ENCODE measurements at places on chromosomes 3 and 15.
A peak's percentile ranks its signal among the peaks of the same experiment; 100 is the strongest.

GRCh38 chr3:114060906-114061655 lies 4.5 kb downstream of the QTRT2 start:
- H3K27me3 ChIP-seq = no peaks in the 10 kb centered on the region
- peaks cover 28% of the 10 kb centered on the region for H3K4me1 ChIP-seq
- peaks cover 40% of the 10 kb centered on the region for H3K36me3 ChIP-seq
- H3K4me3 ChIP-seq = no peak overlapping the region
- H3K27ac ChIP-seq = no peak overlapping the region

GRCh38 chr3:49352890-49353421 lies 5.2 kb downstream of the GPX1 start:
- no peak for DNase-seq
- peaks cover 28% of the 10 kb centered on the region for H3K36me3 ChIP-seq
- H3K27me3 ChIP-seq = no peaks in the 10 kb centered on the region
- H3K4me3 ChIP-seq = peak overlapping the region; percentile 3

GRCh38 chr3:194399874-194400411 lies 877 bp upstream of the GP5 start:
- peaks cover 30% of the 10 kb centered on the region for H3K27me3 ChIP-seq
- H3K36me3 ChIP-seq = peaks cover 3% of the 10 kb centered on the region
- H3K4me3 ChIP-seq = no peak overlapping the region

DNA sequence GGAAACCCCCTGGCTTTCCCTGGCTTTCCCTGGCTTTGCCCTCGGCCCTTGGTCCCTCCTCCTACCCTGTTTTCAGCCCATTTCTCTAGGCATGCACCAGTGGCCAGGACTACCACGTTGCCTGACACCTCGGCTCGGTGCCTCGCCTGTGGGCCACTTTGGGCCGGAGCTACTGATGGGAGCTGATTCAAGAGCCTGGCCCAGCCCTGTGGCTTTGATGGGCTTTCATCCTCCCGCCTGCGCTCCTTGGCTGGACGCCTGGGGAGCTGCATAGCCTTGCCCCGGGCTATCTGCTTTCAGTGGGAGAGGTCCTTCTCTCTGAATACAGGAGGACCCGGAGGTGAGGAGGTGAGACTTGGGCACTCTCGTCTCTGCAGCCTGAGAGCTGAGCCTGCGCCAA lies 192.7 kb upstream of the HES1 start:
- DNase-seq = no peak
- no peaks in the 10 kb centered on the region for H3K4me1 ChIP-seq
- H3K27me3 ChIP-seq = peaks cover 38% of the 10 kb centered on the region
- no peaks in the 10 kb centered on the region for H3K36me3 ChIP-seq

DNA sequence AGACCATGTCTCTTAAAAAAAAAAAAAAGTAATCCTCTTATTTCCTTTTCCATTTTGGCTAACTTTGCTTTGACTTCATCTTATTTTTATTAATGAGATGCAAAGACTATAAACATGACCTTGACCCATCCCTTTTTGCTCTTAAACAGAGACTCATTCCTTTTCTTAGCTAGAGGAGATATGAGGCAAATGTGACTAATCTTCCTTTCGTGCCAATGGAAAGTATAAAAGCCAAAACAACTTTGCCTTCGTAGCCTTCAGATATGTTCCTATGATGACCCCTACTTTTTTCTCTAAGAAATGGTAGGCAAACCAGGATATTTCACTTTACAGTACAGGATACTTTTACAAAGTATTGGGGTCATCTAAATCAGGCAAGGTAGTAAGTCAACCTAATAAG lies 36.9 kb upstream of the GOLGB1 start:
- H3K27me3 ChIP-seq = no peaks in the 10 kb centered on the region
- H3K27ac ChIP-seq = peak overlapping the region; percentile 38
- DNase-seq = no peak
- peaks cover 25% of the 10 kb centered on the region for H3K4me1 ChIP-seq
- peaks cover 75% of the 10 kb centered on the region for H3K36me3 ChIP-seq
- no peak overlapping the region for H3K4me3 ChIP-seq

DNA sequence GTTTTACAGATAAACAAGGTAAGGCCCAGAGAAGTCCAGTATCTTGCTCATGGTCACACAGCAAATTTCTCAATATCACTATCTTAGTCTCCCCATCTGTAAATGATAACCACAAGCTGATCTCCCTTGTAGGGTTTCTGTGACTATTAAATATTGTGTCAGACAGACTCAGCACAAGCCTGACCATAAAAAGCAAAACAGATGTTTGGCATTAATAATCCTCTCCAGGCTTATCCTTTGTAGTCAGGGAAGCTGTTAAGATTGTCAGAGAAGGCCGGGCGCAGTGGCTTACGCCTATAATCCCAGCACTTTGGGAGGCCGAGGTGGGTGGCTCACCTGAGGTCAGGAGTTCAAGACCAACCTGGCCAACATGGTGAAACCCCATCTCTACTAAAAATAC lies 173.2 kb upstream of the PRICKLE2 start:
- H3K27ac ChIP-seq = no peak overlapping the region
- DNase-seq = no peak
- H3K27me3 ChIP-seq = no peaks in the 10 kb centered on the region
- H3K4me3 ChIP-seq = no peak overlapping the region

DNA sequence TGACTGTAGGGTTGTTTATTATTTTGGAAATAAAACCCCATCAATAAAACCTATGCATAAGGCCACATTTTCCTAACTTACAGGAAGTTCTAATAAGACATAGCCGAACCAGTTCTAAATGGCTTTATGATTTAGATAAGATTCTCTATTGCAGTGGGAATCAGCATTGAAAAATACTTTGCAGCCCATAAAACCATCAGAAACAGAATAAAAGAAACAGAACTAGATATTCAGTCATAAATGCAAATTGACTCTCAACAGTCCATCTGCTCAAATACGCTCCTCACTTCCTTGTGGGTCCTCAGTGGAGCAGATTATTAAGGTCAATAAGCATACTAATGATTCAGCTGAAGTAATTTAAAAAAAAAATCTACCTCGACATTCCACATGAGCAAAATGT lies 8.8 kb downstream of the SATB1 start:
- DNase-seq = no peak
- no peaks in the 10 kb centered on the region for H3K27me3 ChIP-seq
- H3K27ac ChIP-seq = no peak overlapping the region
- no peak overlapping the region for H3K4me3 ChIP-seq
- H3K4me1 ChIP-seq = peaks cover 4% of the 10 kb centered on the region

GRCh38 chr3:5122030-5122740 lies at the start of gene ARL8B:
TSS of gene ARL8B (plus strand) at chr3:5122292. CDS start at chr3:5122466, 174 bp downstream.
- H3K27ac ChIP-seq = peak within 1 kb of the TSS; percentile 99
- H3K36me3 ChIP-seq = peaks cover 12% of the 10 kb centered on the region
- no peaks in the 10 kb centered on the region for H3K27me3 ChIP-seq
- H3K4me1 ChIP-seq = peaks cover 17% of the 10 kb centered on the region
- peak within 1 kb of the TSS; percentile 91 for H3K4me3 ChIP-seq
- peak; percentile 90 for DNase-seq

DNA sequence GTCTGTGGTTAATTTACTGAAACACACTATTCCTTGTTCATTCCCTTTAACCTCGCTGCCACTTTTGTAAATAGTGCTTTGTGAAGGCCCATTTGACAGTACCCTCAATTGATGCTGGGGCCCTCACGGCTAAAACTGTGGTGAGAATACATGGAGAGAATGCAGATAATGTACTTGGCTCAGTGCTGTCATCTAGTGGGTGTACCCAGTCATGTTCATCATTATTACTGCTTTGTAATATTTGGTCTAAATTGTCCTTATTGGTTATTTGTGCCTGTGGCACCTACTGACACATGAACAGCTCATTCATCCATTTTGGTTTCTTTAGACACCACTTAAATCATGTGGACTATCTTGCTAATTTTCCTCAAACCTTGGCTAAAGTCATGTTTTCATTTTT lies 543.6 kb downstream of the EDEM1 start:
- no peak overlapping the region for H3K4me3 ChIP-seq
- H3K36me3 ChIP-seq = no peaks in the 10 kb centered on the region
- no peaks in the 10 kb centered on the region for H3K27me3 ChIP-seq
- H3K4me1 ChIP-seq = no peaks in the 10 kb centered on the region

GRCh38 chr3:122356402-122356801 lies 26.6 kb downstream of the MIX23 start:
- H3K36me3 ChIP-seq = peaks cover 13% of the 10 kb centered on the region
- no peaks in the 10 kb centered on the region for H3K4me1 ChIP-seq
- DNase-seq = peak; percentile 32
- H3K4me3 ChIP-seq = no peak overlapping the region
- no peak overlapping the region for H3K27ac ChIP-seq
- no peaks in the 10 kb centered on the region for H3K27me3 ChIP-seq

GRCh38 chr3:193836511-193836910 lies 243.5 kb downstream of the OPA1 start:
- H3K27me3 ChIP-seq = no peaks in the 10 kb centered on the region
- DNase-seq = no peak
- H3K27ac ChIP-seq = no peak overlapping the region
- H3K4me3 ChIP-seq = no peak overlapping the region

DNA sequence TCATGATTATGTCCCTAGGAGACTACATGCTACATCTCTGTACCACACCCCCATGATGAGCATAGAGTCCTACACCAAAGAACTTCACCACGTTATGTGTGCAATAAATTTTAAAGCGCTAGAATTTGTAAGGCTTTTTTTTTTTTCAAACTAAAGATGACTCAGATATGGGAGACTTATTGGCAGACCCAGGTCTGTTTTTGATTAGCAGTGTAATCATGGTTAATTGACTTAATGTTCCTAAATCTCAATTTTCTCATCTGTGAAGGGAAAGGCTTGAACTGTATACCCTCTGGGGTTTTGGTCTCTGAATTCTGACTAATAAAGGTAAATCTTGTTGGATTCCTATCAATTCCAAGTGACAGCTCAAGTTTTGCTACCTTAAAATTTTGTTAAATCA lies 26.4 kb downstream of the ABI3BP start:
- H3K27ac ChIP-seq = no peak overlapping the region
- no peak for DNase-seq
- no peaks in the 10 kb centered on the region for H3K27me3 ChIP-seq
- H3K36me3 ChIP-seq = no peaks in the 10 kb centered on the region

- no peaks in the 10 kb centered on the region for H3K4me1 ChIP-seq
- H3K4me3 ChIP-seq = no peak overlapping the region
- H3K27me3 ChIP-seq = no peaks in the 10 kb centered on the region
- DNase-seq = no peak
Observed at GRCh38 chr3:25292595-25292994, 135.5 kb upstream of the RARB start.

DNA sequence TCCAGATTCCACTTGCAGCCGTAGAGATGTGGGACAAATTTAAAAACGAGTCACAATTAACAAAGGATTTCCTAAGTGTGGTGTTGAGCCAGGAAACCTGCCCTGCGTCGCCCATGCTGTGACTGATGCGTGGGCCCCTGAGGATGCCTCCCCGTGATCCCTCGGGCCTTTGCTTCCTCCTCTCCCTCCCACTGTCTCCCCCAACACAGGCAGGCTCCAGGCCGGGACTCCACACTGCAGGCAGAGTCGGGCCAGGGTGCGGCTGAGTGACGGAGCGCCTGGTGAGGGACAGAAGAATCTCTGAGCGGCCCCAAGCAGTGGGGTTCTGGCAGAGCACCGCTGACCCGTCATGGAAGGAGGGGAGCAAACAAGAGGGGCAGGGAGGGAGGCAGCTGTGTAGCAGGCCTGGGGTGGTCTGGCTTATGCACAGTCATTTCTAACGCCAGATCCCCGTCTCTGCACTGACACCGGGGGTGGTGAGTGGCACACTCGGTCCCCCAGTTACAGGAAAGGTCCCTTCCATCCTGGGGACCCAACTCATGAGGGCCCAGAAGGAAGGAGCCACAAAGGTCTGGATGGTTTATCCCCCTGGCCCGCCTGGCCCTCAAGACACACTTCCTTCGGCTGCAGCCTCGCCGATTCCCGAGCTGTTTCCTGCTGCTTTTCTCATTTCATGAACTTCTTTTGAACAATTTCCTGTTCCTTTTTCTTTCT lies 91.0 kb downstream of the XXYLT1 start:
- H3K27me3 ChIP-seq = peaks cover 17% of the 10 kb centered on the region
- H3K27ac ChIP-seq = no peak overlapping the region
- peaks cover 22% of the 10 kb centered on the region for H3K4me1 ChIP-seq
- no peak for DNase-seq
- peaks cover 19% of the 10 kb centered on the region for H3K36me3 ChIP-seq

- H3K4me1 ChIP-seq = peaks cover 7% of the 10 kb centered on the region
- H3K27me3 ChIP-seq = no peaks in the 10 kb centered on the region
- no peak for DNase-seq
- no peak overlapping the region for H3K4me3 ChIP-seq
Observed at GRCh38 chr3:66348704-66349103, 127.9 kb downstream of the SLC25A26 start.

- no peaks in the 10 kb centered on the region for H3K27me3 ChIP-seq
- peaks cover 34% of the 10 kb centered on the region for H3K36me3 ChIP-seq
- DNase-seq = no peak
- H3K4me1 ChIP-seq = no peaks in the 10 kb centered on the region
- H3K27ac ChIP-seq = no peak overlapping the region
Observed at GRCh38 chr3:179760944-179761343, 108.1 kb downstream of the USP13 start.

DNA sequence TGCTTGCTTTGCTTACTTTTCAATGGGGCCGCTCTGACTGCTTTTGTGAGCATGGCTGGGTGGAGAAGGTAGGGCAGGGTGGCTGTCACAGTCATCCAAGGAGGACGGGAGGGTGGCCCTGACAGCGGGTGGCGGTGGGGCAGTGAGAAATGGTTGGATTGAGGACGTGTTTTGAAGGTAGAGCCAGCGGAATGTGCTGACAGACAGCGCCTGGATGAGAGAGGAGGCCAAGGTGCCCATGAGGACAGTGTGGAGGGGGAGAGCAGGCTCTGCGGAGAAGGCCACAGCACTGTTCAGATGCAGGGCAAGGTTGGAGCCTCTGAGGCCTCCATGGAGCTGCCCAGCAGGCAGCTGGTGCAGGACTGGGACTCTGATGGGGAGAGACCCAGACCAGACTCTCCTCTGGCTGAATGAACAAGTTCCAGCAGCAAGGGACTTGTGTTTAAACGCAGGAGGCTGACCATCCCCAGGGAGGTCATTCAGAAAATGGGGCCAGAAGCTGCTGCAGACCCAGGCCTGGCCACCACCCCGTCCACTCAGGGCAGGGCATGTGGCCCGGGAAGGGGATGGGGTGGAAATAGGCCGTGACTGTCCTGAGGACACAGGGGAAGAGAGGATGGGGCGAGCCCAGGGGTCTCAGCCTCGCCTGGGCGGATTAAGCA lies 120.3 kb upstream of the PRR20G start:
- H3K27me3 ChIP-seq = peaks cover 20% of the 10 kb centered on the region
- H3K36me3 ChIP-seq = no peaks in the 10 kb centered on the region
- H3K4me1 ChIP-seq = no peaks in the 10 kb centered on the region
- no peak for DNase-seq
- H3K27ac ChIP-seq = no peak overlapping the region

GRCh38 chr3:160395297-160395696 lies 3.7 kb downstream of the IFT80 start:
- H3K27ac ChIP-seq = no peak overlapping the region
- H3K27me3 ChIP-seq = no peaks in the 10 kb centered on the region
- no peak for DNase-seq

- H3K4me3 ChIP-seq = no peak overlapping the region
- no peaks in the 10 kb centered on the region for H3K4me1 ChIP-seq
- no peaks in the 10 kb centered on the region for H3K36me3 ChIP-seq
- no peak for DNase-seq
- no peaks in the 10 kb centered on the region for H3K27me3 ChIP-seq
Observed at GRCh38 chr3:54772746-54773145, 155.1 kb downstream of the LRTM1 start.

- no peaks in the 10 kb centered on the region for H3K36me3 ChIP-seq
- H3K4me1 ChIP-seq = no peaks in the 10 kb centered on the region
- H3K4me3 ChIP-seq = no peak overlapping the region
- H3K27ac ChIP-seq = no peak overlapping the region
- no peaks in the 10 kb centered on the region for H3K27me3 ChIP-seq
Observed at GRCh38 chr3:84974347-84974746, 15.6 kb downstream of the CADM2 start.
